Activated naive CD8-positive, alpha-beta T cell treated with anti-CD3 and anti-CD28 coated beads, Interleukin-2, amount 50 U/mL, for 24 hours (primary cell): ENCODE measurements at places on chromosomes 3 and 15.

DNA sequence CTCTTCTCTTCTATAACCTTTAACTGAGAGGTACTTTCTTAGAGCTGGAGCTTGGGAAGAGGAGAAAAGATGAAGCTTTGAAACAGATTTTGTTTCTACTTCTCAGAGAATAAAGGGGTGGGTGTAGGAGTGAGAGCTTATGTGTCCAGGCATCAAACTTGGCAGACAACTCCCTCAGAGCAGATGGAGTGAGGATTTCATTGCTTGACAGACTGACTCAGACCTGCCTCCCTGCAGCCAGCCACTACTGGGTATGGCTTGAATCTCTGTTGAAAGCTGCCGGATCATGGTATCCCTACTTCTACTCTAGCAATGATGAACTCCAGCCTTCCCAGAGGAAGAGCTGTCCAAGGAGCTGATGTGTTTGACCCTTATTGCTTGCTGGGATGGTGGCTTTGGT, 36.7 kb downstream of the SYN2 start:
- H3K4me1 ChIP-seq, result no peaks in the 10 kb centered on the region
- no peak overlapping the region for H3K27ac ChIP-seq
- DNase-seq, result no peak
- no peaks in the 10 kb centered on the region for H3K36me3 ChIP-seq
- no peak overlapping the region for H3K4me3 ChIP-seq

DNA sequence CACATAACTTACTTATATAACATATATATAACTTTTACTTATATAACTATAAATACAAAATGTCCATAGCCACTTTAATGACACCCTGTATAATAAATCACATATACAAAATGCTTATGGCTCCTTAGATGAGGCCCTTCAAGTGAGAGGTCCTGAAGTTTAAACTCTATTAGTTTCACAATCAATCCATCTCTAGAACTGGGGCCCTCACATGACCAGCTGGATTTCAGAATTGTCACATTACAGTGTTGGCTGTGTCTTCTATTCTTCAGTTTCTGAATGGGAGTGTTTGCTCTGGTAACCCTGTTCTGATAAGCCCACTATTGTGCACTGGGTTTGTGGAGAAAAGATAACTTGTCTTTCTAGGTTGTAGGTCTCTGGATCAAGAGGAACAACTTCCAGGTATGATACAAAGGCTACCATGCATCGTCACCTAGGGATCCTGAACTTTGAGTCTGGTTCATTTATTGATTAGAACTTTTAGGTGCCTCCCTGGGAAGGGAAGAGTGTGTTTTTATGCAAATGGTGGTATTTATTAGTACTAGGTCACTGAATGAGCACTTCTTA, 107.9 kb downstream of the DNAH12 start:
- H3K4me3 ChIP-seq, result no peak overlapping the region
- H3K27me3 ChIP-seq, result peaks cover 8% of the 10 kb centered on the region
- H3K27ac ChIP-seq, result no peak overlapping the region
- DNase-seq, result no peak
- H3K4me1 ChIP-seq, result no peaks in the 10 kb centered on the region

GRCh38 chr3:72462595-72463011, 385.6 kb downstream of the SHQ1 start:
- H3K4me3 ChIP-seq, result no peak overlapping the region
- H3K4me1 ChIP-seq, result no peaks in the 10 kb centered on the region
- H3K36me3 ChIP-seq, result no peaks in the 10 kb centered on the region
- peaks cover 6% of the 10 kb centered on the region for H3K27me3 ChIP-seq

DNA sequence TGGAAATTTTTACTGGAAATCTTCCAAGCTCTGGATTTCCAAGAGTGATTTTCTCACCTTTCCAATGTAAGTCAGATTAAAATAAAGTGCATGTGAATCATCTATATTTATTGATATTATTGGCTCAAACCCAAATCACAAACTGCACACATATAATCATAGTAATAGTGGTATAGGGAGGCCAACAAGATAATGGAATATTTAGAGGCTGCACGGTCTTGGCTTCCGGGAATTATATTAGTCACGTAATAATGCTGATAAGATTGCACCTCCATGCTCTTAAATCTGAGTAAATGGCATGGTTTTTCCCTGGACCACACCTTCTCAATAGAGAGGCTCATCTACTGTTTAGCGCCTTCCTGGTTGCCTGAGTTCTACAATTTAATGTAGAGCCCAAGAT, 567.1 kb upstream of the NR2F2 start:
- H3K4me3 ChIP-seq, result no peak overlapping the region
- no peak overlapping the region for H3K27ac ChIP-seq
- H3K4me1 ChIP-seq, result no peaks in the 10 kb centered on the region
- no peak for DNase-seq
- H3K36me3 ChIP-seq, result no peaks in the 10 kb centered on the region
- H3K27me3 ChIP-seq, result no peaks in the 10 kb centered on the region

DNA sequence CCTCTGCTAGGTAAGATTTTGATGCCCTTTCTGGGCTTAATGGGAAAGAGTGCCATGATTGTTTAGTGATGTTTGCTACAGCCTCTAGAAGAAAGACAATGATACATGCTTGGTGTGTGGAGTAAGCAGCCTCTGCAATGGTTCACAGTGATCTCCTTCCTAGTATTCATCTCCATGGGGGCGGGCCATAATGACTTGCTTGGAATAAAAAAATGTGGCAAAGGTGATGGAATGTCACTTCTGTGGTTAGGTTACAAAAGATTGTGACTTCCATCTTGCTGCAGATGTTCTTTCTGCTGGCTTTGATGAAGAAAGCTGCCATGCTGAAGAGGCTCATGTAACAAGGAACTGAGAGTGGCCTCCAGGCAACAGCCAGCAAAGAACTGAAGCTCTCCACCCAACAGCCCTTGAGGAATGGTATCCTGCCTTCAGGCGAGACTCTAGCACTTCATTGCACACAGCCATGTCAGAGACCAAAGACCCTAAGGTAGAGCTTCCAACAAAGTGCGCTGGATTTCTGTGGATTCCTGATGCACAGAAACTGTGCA, 139.1 kb upstream of the LRIG1 start:
- no peak overlapping the region for H3K4me3 ChIP-seq
- H3K27ac ChIP-seq, result no peak overlapping the region
- H3K36me3 ChIP-seq, result no peaks in the 10 kb centered on the region
- peaks cover 7% of the 10 kb centered on the region for H3K4me1 ChIP-seq
- peaks cover under 1% of the 10 kb centered on the region for H3K27me3 ChIP-seq

- no peak overlapping the region for H3K27ac ChIP-seq
- no peaks in the 10 kb centered on the region for H3K36me3 ChIP-seq
- H3K4me3 ChIP-seq, result no peak overlapping the region
- DNase-seq, result no peak
- H3K4me1 ChIP-seq, result no peaks in the 10 kb centered on the region
Observed at GRCh38 chr3:153072856-153073255, 89.2 kb upstream of the RAP2B start.

DNA sequence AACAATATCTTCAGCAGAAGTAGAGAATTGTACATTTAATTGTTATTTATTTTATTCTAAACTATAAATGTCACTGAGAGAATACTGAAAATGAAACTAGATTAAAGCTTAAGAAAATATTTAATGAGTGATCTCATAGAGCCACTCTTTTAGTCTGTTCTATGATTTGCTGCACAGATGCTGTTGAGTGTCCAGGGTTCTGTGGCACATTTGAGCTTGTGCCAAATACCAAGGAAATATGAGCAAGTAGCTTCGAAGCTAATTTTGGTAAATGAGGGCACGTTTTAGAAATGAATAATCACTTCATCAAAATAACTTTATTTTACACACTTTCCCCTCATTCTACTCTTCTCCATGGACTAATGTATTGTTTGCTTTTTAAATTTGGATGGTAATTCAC, 53.6 kb upstream of the THRB start:
- no peaks in the 10 kb centered on the region for H3K27me3 ChIP-seq
- H3K27ac ChIP-seq, result no peak overlapping the region
- H3K36me3 ChIP-seq, result no peaks in the 10 kb centered on the region
- no peak for DNase-seq
- no peak overlapping the region for H3K4me3 ChIP-seq

- no peak for DNase-seq
- H3K27ac ChIP-seq, result peak overlapping the region; percentile 6
- H3K36me3 ChIP-seq, result no peaks in the 10 kb centered on the region
- peaks cover 23% of the 10 kb centered on the region for H3K4me1 ChIP-seq
- no peaks in the 10 kb centered on the region for H3K27me3 ChIP-seq
Observed at GRCh38 chr15:65857718-65858402, 11.4 kb upstream of the RAB11A start.
